T-helper 17 cell (primary cell): ENCODE measurements at places on chromosomes 6 and 20.

- no peak for DNase-seq
Observed at GRCh38 chr6:40164345-40164755, 230.1 kb upstream of the MOCS1 start.

DNA sequence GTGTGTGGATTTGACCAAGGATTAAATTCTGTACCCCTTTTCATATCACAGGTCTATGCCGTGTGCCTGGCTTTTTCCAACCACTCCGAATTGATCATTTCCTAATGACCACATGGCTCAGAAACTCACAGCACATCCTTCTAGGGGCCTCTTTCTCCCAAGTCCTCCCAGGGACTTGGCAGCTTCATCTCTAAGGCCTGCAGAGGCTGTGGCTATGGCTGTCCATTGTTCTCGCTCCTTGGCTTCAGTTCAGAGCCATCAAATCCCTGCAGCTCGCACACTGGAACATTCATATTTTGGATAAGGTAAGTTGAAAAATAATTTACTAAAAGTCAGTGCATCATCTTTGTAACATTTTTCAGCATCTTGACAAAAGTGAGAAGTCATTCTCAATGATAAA, 497.2 kb upstream of the CDH4 start:
- DNase-seq, result no peak

GRCh38 chr20:33963751-33964150, 30.0 kb upstream of the RALY start:
- no peak for DNase-seq

DNA sequence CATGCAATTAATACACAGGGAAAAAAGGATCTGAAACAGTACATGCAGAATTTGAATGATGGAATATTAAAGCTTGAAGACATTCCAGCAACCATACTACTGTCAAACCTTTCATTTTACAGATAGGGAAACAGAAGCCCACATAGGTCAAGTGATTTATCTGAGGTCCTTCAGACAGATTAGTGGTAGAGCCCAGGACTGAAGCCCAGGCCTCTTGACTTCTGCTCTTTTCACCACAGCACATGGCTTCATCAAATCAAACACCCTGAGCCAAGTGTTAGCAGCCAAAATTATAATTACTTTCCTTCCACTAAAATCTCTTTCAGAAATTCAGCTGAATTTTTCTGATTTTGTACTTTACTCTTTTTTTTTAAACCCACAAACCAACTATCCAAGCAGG, 435.6 kb upstream of the RUNX2 start:
- DNase-seq, result no peak

DNA sequence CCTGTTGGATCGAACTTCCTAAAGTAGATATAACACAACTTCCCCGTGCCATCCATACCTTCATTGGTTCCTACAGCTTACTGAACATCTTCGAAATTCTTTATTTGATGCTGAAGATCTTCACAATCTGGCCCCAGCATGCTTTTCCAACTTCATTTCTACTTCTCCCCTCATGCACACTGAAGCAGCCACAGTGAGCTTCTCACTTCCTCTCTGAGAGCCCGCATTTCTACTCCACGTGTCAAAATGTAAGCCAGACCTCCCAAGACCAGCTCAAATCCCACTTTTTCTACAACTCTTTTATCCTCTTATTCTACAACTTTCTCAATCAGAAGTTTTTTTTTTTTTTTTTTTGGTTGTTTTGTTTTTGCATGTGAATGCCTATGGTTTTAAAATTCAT, 254.7 kb downstream of the GMPR start:
- DNase-seq, result no peak

GRCh38 chr6:163929538-163929937, 515.0 kb downstream of the QKI start:
- no peak for DNase-seq

- DNase-seq, result no peak
Observed at GRCh38 chr20:23399568-23400241, 21.6 kb downstream of the NAPB start.

DNA sequence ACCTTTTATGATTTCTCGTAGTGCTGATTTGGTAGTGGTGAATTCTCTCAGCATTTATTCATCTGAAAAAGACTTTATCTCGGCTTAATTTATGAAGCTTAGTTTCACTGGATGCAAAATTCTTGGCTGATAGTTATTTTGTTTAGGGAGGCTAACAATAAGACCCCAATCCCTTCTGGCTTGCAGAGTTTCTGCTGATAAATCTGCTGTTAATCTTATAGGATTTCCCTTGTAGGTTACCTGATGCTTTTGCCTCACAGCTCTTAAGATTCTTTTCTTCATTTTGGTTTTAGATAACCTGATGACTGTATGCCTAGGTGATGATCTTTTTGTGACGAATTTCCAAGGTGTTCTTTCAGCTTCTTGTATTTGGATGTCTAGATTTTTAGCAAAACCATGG, 388.7 kb downstream of the UTRN start:
- no peak for DNase-seq

- peak; percentile 19 for DNase-seq
Observed at GRCh38 chr6:108592371-108593337, 31.9 kb downstream of the FOXO3 start.

- DNase-seq, result no peak
Observed at GRCh38 chr6:21103626-21104224, 489.8 kb upstream of the SOX4 start.

DNA sequence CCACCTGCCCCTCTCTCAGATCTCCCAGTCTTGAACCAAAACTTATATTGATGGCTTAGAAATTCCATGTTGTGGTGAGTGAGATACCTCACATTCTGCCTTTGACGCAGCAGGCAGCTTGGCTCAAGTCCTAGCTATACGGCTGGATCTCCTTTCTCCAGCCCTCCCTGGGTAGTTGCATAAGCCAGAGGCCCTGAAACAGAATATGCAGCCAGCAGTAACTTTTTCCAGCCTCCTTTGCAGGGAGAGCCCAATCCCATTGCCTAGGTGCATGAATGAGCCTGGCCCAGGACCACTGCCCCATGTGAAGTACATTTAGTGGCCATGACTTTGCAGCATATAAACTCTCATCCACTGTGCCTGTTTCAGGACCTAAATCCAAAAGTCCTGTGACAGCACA, 202.2 kb upstream of the CDYL start:
- no peak for DNase-seq

- no peak for DNase-seq
Observed at GRCh38 chr6:81612136-81612535, 140.3 kb downstream of the TENT5A start.

- no peak for DNase-seq
Observed at GRCh38 chr20:15563836-15564235, 1009.4 kb downstream of the KIF16B start.

DNA sequence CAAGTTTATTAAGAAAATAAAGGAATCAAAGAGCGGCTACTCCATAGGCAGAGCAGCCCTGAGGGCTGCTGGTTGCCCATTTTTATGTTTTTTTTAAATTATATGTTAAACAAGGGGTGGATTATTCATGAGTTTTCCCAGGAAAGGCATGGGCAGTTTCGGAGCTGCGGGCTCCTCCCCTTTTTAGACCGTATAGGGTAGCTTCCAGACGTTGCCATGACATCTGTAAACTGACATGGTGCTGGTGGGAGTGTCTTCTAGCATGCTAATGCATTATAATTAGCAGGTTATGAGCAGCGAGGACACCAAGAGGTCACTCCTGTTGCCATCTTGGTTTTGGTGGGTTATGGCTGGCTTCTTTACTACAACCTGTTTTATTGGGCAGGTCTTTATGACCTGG, 301.8 kb downstream of the TFAP2C start:
- no peak for DNase-seq

- no peak for DNase-seq
Observed at GRCh38 chr6:97085772-97086171, 161.2 kb downstream of the KLHL32 start.

DNA sequence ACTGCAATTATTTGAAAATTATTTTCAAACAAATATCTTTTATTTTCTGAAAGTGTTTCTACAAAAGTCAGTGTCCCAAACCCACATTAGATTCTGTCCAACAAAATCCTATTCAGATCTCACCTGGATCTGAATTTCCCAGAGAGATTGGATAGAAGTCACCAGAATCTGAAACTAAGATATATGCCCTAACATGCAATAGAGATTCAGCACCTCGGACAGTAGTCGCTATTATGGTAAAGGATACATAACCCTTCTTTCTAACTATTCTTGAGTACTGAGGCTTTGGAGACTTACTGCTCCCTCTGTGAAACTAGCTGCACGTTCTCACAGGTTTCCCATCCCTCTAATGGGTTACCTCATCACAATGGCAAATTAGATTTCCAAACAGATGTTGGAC, 151.4 kb downstream of the ID4 start:
- no peak for DNase-seq

DNA sequence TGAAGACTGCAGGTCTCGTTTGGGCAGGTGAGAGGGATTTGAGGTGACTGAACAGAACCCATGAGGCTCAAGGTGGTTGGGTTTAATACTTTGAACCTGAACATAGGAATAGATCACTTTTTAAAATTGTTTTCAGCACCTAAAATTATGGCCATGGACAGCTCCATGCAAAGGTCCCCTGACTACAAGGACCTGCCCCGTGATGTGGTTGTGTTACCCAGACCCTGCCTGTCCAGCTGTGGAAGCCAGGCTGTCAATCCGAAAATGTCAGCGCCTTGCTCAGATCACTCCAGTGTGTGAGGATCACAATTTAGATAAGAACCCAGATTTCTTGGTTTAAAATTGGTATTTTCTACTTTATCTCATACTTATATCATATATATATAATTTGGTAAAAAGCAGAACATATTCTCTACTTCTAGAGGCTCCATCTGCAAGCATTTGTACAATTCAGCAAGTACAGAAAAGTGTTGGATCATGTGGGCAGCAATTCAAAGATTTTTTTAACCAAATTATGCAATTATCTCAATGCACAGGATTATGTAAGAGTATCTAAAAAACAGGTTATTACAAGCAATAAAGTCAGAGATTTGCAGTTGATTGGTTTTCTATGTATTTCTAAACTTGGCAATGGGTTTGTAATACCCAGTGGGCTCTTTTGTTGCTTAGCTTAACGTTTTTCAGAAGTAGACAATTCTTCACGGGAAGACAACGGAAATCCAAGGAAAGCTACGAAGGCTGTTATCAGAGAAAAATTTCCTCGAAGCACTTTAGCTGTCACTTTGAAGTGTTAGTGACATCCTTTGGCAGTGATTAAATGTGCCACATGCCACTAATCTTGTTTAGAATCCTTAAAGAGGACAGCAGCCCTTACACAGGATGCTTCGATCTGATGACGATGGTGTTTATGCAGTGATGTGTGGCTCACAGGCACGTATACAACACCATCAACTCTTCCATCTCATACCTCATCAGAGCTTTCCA, 24.1 kb upstream of the RPS6KA2 start:
- DNase-seq, result no peak

DNA sequence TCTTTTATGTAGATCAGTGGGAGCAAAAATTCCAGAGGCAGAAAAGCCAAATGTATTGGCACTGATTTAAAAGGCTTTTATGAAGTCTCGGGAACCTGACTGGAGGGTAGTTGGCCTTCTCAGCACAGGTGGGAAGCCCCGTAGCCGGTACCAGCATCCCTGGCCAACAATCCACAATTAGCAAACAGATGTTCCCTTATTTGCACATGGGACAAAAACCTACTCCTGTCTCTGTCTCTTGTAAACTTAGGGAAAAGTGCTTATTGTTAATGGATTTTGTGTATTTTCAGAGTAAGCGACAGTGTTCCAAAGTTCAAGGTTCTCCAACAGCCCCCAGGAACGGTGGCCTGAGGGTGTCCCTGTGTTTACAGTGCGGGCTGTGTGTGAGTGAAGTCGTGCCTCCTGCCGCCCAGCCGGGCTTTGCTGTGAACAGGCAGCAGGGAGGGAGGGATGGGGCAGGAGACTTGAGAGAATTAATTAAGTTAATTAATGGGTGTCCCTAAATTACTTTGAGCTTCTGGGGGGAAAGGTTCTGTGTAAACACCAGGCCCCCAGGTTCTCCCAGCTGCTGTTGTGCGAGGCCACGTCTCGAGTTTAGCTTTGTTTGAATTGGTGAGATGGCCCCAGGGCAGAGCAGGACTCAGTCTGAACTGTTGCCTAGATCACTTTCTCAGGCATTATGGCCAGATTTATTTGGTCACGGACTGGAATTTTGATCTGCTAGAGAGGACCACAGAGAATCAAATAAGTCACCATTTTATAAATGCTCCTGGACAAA, 3.9 kb downstream of the SYNJ2 start:
- DNase-seq, result no peak

DNA sequence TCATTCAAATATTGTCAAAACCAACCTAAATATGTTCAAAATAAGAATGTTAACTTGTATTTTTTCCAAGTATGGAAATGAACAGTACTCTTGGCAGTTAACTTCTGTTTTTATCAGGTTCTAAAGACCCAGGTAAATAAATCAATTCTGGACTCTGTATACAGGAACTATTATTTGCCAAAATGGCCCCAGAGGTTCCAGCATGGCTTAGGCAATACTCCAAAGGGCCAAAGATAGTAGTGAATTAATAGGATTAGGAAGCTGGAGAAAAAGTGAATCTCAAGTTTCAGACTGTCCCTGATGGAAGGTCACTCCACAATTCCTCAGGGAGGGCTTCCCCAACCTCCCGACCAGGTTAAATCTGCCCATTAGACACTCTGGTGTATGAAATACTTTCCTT, 6.7 kb downstream of the BACH2 start:
- DNase-seq, result no peak
